NCI-H2171 (cell line): ENCODE measurements at places on chromosomes 12 and 14.

DNA sequence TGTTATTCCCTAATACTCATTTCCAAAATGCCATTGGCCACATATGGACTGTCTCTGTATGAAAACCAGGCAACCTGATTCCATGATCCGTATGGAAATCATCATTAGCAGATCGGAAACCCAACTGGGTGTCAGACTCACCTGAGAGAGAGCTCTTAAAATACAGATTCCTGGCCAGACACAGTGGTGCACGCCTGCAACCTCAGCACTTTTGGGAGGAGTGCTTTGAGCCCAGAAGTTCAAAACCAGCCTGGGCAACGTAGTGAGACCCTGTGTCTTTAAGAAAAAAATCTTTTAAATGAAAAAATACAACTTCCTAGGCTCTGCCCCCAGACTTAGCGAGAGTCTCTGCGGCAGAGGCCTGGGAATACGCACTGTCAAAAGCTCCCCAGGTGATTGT, 37.4 kb downstream of the PLXNC1 start:
- DNase-seq: no peak

DNA sequence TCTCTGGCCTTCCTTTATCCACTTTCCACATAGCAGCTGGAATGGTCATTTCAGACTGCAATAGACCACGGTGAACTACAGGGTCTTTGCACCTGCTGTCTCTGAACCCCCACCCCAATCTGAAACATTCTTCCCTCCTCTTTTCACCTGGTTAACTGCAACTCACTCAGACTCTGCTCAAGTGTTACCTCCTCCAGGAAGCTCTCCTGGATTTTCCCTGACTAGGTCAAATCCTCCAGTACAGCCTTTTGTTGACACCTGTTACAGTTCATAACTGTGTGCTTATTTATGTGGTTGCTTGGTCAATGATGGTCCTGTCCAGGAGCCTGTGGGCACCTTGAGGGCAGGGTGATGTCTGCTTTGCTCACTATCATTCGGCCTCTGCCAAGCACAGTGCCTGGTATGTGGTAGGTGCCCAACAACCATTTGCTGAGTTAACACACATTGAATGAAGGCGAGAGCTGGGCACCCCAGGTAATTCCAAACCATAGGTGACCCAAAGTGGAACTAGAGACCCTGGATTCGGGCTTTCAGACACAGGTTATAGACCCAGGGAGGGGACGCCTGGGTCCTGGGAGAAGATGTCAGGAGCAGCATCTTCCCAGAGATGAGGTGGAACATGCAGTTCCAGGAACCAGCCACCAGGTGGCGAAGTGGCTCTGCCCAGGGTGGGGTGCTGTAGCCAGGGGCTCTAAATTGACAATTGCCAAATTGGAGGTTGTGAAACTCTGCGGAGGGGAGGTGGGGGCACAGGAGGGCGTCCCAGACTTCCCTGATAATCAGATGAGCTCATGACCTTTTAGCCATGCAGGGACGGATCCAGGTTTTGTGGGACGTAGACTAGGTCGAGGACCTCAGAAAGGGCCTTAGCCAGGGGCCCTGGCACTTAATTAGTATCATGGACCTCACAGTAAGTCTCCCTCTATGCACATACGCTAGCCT, 28.1 kb downstream of the TRPV4 start:
- DNase-seq: no peak

DNA sequence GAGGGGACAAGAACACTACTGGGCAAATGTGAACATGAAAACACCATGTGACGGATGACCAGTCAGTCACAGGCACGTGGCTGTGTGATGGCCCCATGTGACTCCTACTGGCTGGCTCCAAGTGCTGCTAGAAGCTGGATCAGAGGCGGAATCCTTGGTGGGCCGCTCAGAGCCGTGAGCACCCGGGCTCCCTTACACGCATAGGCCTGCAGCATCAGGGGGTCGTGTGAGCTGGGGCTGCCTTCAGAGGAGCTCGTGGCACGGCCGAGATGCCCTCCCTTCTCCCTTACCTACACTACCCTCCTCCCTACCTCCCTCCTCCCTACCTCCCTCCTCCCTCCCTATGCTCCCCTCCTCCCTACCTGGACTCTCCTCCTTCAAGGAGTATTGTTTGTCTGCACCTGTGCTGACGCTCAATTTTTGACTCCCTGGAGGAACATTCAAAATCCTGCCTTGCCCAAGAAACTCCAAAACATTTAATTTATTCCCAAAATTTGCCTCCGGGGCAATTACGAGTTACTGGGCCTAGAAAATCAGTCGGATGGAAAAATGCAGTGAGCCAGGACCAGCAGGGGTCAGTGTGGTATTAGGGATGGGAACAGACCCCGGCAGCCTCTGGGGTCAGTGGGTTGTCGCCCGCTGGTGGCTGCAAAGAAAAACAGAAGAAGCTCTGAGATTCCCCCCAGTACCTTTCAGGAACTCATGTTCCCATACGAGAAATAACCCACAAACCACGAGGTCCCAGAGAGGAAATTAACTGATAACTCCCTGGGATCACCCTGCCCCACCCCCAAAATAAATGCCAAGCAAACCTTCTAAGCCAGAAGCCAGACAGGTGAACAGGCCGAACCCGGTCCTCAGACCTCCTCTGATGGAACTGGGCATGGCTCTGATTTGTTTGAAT, 61.3 kb downstream of the C14orf132 start:
- DNase-seq: peak; percentile 65

DNA sequence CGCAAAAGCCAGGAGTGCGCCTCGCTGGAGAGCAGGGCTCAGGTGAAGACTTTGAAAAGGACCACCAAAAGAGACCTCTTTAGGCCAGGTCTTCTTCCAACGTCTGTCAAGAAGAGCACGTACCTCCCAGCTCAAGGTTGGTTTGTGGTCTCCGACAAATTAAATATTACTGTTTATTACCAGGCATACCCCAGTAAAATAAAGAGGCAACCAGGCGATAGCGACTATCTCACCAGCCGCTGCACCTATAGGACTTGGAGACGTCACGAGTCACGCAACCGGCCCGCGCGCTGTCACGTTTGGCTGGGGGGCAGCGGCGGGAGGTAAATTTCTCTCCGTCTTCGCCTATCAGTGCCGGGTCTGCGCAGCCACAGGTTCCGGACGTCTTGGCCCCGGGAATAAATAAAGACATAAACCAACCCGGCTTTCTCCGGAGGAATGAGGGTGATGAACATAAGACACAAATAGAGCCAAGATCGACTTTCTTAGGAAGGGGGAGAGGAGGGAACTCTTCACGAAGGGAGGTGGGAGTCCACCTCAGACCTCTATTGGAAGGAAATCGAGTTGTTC, 2.0 kb upstream of the TBX5 start:
- DNase-seq: no peak

- no peak for DNase-seq
Measured at GRCh38 chr12:79512068-79512467, 178.7 kb downstream of the PAWR start.

DNA sequence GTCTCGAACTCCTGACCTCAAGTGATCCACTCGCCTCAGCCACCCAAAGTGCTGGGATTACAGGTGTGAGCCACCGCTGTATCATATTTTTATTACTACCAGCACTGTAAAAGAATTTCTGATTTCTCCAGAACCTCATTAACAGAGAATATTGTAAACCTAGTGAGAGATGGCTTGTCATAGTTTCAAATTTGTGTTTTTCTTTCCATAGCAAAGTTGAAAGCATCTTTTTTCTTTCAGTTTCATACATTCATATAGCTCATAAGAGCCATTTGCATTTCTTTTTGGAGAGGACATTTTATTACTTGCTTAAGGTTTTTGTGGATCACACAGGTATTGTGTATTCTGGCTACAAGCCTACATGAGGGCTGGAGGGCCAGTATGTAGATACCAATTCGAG, 58.0 kb downstream of the MIS18BP1 start:
- DNase-seq: no peak

- peak; percentile 69 for DNase-seq
Measured at GRCh38 chr14:91246051-91246852, 1.7 kb upstream of the GPR68 start.

GRCh38 chr14:99460793-99461192, 19.9 kb downstream of the SETD3 start:
- DNase-seq: no peak

GRCh38 chr12:15855646-15856045, 26.5 kb upstream of the STRAP start:
- DNase-seq: no peak

GRCh38 chr14:87461704-87462103, 531.3 kb downstream of the GALC start:
- DNase-seq: no peak

- no peak for DNase-seq
Measured at GRCh38 chr14:73245480-73246325, 8.4 kb downstream of the PAPLN start.

DNA sequence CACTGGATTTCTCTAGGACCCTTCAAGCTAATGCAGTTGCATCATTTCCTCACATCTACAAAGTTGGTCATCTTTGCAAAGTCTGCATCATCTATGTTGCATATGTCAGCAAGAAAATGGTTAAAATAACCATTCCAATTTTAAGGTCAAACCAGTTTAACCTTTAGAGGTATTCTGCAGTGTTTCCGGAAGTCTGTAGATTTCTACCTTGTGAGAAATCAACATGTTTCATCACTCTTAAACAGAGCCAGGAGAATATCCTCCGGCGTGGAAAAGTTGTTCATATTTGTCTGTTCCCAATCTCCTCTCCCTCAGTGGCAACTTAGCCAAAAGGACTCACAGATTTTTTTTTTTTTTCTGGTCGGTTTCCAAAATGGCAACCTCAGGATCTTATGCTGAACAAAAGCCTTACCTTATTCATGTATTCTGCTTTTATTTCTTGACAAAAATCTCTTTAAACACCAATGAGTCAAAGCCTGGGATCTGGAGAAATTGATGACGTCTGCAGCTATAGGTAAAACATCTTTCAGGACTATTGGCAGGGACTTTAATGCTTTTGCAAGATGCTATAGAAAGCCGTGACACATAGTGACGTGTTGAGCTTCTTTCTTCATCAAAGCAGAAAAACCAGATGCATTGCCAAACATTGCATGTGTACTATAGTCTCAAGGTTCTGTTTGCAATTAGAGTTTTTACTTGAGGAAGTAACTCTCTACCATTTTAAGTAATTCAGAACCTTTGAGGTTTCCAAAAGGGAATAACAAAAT, 16.0 kb upstream of the CDK17 start:
- DNase-seq: no peak

GRCh38 chr12:108016022-108016564, 113.0 kb upstream of the WSCD2 start:
- DNase-seq: no peak

DNA sequence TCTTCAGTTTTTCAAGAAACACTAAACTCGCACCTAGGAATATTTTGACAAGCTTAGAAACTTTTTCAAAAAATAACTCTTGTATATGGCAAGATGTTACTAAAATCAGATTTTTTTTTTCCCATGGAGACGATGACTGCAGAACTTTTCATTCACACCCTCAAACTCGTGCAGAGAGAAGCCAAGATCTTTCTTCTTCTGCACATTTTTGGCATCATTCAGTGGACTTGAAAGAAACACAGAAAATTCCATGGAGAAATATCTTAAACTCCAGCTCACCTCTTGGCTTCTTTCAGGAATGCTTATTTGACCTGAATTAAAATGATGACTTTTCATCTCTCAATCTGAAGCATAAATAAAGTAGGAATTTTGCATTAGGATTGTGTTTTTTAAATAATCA, 919.4 kb downstream of the NRXN3 start:
- no peak for DNase-seq

DNA sequence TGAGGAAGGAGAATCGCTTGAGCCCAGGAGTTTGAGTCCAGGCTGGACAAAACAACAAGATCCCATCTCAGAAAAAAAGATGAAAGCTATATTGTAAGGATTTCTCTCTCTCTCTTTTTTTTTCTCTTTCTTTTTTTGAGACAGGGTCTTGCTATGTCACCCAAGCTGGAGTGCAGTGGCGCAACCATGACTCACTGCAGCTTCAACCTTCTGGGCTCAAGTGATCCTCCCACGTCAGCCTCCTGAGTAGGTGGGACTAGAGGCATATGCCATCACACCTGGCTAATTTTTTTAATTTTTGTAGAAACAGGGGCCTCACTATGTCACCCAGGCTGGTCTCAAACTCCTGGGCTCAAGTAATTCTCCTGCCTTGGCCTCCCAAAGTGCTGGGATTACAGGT, 5.8 kb upstream of the MRPL42 start:
- DNase-seq: no peak

- DNase-seq: peak; percentile 3
Measured at GRCh38 chr14:50599700-50600444, 39.9 kb downstream of the ATL1 start.

DNA sequence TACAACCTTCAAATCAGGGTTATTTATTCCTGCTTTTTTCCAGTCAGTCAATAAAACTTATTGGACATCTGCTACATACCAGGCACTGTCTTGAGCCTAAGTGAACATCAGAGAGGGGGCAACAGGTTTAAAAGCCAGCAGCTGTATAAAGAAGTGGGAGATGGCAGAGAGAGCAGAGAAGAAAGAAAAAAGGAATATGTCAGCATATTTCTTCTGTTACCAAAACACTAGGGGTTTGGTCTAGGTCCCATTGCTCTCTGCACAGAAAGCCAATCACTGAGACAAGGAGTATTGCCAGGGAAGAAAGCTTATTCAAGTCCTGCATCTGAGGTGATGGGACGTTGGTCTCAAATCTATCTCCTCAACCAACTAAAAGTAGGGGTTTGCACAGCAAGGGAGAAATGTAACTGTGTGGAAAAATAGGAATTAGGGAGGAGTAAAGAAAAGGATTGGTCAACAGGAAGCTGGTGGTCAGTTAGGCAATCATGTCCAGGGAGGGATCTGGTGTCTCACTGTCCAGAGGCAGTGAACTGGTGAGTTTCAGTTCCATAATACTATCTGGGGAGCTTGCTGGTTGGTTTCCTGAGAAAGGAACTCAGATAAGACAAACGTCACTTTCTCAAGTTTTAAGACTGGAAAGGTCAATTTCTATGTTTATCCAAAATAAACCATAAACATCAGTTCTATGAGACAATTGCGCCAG, 107.5 kb downstream of the PHLDA1 start:
- DNase-seq: no peak

GRCh38 chr12:125331342-125332052, 266.3 kb downstream of the AACS start:
- no peak for DNase-seq

- DNase-seq: no peak
Measured at GRCh38 chr14:72759670-72760069, 134.2 kb downstream of the DPF3 start.

DNA sequence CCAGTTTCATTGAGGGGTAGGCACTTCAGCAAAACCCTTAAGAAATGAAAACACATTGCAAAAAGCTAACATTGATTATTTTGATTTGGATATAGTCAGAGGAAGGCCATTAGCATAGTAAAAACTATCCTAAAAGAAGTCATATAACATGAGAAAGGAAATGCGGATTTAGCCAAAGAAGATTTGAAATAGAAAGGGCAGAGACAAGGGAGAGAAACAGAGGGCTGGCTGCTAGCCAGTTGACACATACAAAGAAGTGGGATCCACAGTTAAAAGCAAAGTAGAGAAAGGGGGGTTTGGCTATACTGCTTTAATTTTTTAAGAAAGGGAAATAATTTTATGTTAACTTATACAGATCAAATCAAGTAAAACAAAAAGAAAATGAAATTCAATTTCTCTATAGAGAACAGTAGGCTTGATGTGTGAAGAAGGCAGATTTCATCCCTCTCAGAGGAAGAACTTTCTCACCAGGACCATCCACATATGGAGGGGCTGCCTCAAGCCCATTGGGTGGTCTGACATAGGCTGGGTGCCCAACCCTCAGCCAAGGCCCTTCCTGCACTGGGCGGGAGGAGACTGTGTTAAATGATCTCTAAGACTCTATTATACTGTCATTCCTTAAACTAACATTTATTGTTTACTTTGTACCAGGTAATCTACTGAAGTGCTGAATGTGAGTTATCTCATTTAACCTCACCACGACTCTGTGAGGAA, 420.3 kb downstream of the CCDC91 start:
- no peak for DNase-seq

- no peak for DNase-seq
Measured at GRCh38 chr14:53146739-53147138, 6.4 kb downstream of the DDHD1 start.
